ENCODE measurements at places on chromosomes 5 and 9.

DNA sequence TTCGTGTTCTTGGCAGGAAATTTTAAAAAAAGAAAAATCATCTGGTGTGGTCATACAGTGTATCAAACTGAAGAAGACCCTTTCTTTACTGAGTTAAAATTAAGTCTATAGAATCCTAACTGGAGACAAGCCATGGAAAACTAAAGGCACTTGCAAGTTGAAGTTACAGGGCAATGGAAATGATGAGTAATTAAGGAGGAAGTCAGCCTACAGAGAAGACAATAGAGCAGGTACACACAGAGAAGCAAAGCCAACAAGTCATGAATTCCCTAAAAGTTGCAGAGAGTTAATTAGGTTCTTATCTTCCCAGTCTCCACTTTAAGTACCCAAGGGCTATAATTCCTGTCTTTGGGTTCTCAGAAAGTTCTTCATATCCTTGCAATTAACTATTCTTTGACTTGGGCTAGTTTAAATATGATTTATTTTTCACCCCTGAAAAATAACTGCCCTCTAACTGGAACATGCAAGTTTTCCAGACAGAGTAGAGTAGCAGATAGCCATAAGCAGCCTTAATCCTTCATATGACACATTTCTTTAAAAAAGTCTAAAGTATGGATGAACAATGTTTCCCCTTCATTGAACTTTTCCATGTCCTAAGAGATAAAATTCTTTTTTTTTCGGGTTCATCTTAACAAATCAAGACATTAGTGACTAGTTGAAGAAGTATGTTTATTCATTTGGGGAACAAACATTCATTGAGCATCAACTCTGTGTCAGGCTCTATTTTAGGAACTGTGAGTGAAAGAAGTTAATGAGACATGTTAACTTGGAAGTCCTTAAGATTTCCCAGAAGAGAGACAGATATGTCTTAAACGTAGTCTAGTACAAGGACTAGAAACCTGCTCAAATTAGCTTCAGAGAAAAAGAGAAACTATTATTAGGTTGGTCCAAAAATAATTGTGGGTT, 5.2 kb upstream of the ITGA2 start:
- DNase-seq = no peak

DNA sequence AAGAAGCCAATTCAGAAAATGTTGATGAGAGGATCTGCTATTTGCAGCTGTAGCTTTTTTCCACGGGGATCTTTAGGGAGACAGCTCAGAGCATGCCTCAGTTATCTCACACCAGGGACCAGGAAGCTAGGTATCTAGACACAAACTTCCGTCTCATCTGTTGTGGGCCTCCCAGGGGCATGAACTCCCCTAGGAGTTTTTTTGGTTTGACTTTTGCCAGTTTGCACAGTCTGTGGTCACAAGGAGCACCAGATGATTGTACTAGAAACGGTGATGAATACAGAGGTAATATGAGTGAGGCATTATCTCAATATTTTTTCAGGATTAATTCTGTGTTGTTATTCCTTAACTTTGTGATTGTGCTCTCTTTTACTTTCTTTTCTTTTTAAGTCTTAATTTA, 533.2 kb upstream of the SEMA6A start:
- DNase-seq = no peak

- DNase-seq = peak; percentile 18
These were observed 213.3 kb upstream of the FBXL7 start for GRCh38 chr5:15286650-15287049.

DNA sequence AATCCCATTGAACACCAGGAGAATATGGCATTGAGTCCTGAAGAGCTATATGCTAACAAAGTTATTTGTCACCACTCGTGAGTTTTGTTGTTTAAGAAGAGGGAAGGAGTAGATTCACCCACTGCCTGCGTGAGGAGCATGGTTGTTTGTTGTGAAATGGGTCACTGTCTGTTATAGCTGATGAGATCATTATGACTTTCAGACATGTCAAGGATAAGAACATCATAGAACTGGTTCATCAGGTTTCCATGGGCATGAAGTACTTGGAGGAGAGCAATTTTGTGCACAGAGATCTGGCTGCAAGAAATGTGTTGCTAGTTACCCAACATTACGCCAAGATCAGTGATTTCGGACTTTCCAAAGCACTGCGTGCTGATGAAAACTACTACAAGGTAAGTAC, 76.9 kb downstream of the SYK start:
- DNase-seq = no peak

DNA sequence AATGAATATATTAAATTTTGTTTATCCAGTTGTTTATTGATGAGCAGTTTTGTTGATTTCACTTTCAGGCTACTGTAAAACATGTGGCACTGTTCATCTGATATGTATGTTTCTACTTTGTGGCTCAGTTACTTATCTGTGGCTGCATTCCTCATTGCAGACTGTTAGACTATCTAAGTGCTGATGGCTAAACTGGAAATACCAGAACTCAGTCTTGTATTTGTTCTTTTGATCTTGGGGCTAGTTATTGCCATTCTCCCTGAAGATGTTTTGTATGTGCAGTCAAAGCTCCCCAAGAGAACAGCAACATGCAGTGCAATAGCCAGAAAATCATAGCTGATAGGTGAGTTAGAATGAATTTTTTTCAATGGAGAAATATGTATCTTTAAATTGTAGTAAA, 162.2 kb downstream of the GADD45G start:
- no peak for DNase-seq

GRCh38 chr5:38032149-38032548, 192.3 kb upstream of the GDNF start:
- DNase-seq = no peak

DNA sequence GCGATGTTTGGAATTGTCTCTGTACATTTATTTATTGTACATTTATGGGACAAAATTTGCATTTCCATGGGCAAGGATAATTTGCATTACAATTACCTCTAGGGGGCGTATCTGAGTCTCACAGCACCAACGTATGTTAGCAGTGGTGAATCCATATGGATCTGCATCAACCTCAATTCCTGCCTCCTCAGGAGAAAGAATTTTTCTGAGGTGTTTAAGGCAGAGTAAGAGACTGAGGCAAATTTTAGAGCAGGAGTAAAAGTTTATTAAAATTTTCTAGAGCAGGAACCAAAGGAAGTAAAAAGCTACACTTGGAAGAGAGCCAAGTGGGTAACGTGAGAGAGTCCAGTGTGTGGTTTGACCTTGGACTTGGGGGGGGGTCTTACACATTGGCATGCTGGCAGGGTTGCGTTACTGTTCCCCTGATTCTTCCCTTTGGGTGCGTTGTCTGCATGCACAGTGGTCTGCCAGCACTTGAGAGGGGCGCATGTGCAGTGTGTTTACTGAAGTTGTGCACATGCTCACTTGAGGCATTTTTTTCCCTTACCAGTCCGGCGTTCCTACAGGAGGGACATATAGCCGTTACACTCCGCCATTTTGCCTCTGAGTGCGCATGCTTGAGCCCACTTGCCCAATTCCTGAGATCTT, 21.0 kb upstream of the RAB14 start:
- no peak for DNase-seq

- DNase-seq = no peak
These were observed 32.4 kb downstream of the NEK6 start for GRCh38 chr9:124290053-124290591.

DNA sequence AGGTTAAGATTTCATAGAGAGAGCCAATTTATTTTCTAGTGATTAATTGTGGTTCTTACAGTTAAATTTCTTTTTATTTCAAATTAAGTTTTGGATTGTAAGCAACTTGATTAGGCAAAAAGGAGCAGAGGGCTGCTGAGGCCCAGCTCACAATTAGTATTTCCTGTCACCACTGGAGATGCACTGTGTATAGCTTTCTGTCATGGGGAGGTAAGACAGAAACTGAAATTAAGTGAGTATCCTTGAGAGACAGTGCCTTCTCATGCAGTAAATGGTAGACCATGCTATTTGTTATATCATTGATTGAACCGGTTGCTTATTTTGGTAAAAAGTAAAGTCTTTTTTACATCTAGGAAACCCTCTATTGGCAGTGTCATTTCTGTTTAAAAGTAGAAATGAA, 190.7 kb downstream of the CCDC171 start:
- no peak for DNase-seq

DNA sequence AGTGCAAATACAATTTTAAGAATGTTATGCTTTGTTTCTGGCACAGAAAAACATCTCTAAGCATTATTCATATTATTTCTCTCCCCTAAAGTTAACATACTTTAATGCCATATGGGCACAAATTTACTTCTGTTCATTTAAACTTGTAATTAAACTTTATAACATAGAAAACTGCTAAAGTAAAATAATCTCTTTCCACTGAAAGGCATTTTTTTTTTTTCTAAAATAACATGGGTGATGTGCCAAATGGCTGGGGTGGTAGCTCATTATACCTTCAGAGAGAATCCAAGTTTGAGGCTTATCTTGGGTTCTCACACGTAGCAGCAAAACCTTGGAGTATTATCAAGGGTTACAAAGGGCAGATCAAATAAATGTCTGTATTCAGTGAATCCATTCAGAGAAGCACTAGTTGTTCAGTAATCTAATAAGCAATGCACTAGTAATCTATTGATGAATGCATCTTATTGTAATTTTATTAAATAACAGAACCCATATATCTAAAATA, 257.6 kb upstream of the POU5F2 start:
- DNase-seq = no peak

- DNase-seq = no peak
These were observed 579 bp downstream of the ADAMTS16 start for GRCh38 chr5:5140479-5141338.

- no peak for DNase-seq
These were observed 155.9 kb downstream of the FGF18 start for GRCh38 chr5:171575386-171575785.

DNA sequence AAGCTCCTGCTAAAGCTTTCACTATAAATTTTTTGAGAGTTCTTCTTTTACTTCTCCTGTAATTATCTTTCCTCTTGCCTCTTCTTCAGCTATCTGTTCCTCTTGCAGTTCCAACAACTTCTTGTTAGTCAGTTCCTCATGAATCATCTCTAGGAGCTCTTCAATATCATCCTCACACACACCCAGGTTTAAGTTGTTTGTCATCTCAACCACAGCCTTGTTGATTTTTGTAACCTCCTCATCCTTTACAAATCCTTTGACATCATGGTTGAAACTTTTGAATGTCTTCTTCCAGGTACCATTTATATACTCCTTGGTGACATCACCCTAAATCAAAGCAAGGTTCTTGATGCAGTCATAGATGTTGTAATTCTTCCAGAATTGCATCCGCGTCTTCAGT, 106.3 kb upstream of the MAMDC2 start:
- DNase-seq = no peak

GRCh38 chr9:107405511-107405910, 84.1 kb downstream of the KLF4 start:
- DNase-seq = no peak

- no peak for DNase-seq
These were observed 56.6 kb downstream of the GNAQ start for GRCh38 chr9:77975036-77975435.

DNA sequence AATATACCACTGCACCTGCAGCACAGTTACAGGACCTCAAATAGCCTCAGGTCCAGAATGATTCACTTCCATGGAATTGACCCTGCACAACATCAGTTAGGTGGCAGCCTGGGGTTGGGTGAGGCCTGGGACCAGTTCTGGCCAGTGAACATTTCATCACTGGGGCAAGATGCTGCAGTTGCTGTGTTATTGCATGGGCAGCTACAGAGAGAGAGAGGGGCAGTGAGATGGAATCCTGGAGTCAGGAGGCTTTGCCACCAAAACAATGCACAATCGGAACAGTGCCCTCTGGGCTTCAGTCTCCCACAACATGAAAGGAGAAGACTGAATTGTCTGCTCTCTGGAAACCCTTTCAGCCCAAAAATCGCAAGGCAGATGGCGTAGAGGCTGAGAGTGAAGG, 51.8 kb downstream of the SH3TC2 start:
- no peak for DNase-seq

- no peak for DNase-seq
These were observed 68.6 kb upstream of the MAP3K1 start for GRCh38 chr5:56746553-56747339.

DNA sequence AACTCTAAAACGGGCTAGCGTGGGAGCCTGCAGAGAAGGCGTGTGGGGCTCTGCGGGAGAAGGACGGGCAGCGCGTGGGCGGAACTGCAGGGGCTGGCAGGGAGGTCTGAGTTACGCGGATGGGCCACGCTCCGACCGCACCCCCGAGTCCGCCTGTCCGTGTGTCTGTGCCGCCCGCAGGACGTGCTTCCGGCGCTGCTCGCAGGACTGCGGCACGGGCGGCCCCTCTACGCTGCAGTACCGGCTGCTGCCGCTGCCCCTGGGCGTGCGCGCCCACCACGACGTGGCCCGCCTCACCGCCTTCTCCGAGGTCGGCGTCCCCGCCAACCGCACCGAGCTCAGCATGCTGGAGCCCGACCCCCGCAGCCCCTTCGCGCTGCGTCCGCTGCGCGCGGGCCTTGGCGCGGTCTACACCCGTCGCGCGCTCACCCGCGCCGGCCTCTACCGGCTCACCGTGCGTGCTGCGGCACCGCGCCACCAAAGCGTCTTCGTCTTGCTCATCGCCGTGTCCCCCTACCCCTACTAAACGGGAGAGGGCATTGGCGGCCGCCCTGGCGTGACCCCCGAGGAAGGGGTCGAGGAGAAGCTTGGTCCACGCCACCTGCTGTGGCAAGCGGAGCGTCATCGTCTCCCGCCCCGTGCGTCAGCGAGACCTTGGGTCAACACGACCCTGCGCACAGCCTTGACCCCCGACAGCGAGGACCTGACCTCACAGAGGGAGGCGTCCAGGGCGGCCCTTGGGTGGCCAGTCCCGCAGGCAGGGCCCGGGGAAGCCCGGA, 11.4 kb upstream of the ASS1 start:
- no peak for DNase-seq

- no peak for DNase-seq
These were observed 54.1 kb downstream of the GARNL3 start for GRCh38 chr9:127318651-127319167.

GRCh38 chr5:150161242-150162141, 5.1 kb upstream of the CDX1 start:
- peak; percentile 53 for DNase-seq

DNA sequence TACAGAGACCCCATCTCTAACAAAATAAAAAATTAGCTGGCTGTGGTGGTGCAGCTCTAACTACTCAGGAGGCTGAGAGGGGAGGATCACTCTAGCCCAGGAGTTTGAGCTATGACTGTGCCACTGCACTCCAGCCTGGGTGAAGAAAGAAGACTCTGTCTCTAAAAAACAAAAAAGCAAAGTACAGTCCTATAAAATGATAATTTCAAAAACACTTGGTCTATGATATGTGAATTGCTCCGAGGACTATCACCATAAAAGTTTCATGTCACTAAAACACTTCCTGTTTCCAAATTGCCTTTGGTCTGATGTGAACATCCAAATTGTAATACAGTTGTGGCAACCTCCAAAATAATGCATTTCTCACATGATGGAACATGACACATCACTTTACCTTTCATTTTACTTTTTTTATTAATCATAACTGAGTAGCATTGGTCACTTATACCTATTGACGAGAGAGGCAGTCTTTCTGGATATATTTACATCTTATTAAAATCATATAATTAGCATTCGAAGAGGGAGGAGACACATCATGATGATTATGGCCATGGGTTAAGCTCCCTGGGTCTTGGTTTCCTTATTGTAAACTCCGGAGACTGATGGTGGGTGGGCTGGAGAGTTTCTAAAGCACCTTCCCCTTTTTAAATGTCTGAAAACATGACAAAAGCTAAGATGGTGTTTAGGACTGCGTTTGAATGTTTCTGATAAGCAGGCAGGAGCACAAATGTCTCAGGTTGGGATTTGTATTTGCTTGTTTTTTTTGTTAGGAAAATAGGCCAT, 25.8 kb upstream of the CD180 start:
- DNase-seq = no peak
